Neural progenitor cell (in vitro differentiated cells): ENCODE measurements at places on chromosomes 5 and 9. TPM values are rescaled to one million over a fixed set of nuclear protein-coding genes. Genes with fewer than 3 reads are reported as not detected.
A peak's percentile ranks its signal among the peaks of the same experiment; 100 is the strongest.

The NOP16 gene
- 10.3 and 14.5 TPM in 2 replicates for total RNA-seq

- no peak overlapping the region for H3K4me3 ChIP-seq
- no peak for DNase-seq
- H3K36me3 ChIP-seq = no peaks in the 10 kb centered on the region
- peaks cover 20% of the 10 kb centered on the region for H3K4me1 ChIP-seq
Observed at GRCh38 chr9:138071292-138071691, 193.7 kb downstream of the CACNA1B start.

The LURAP1L gene
- 0.75 and 0.77 TPM in 2 replicates for total RNA-seq

The CDH6 gene
- 17.9 and 18.0 TPM in 2 replicates for total RNA-seq

GRCh38 chr5:152595405-152595804, 190.3 kb upstream of the NMUR2 start:
- H3K27me3 ChIP-seq = no peaks in the 10 kb centered on the region
- H3K36me3 ChIP-seq = no peaks in the 10 kb centered on the region
- peaks cover 29% of the 10 kb centered on the region for H3K4me1 ChIP-seq
- H3K27ac ChIP-seq = peak overlapping the region; percentile 87
- peak; percentile 56 for DNase-seq

- H3K36me3 ChIP-seq = no peaks in the 10 kb centered on the region
- peak; percentile 26 for DNase-seq
- peaks cover 9% of the 10 kb centered on the region for H3K4me1 ChIP-seq
- no peak overlapping the region for H3K27ac ChIP-seq
Observed at GRCh38 chr9:131635285-131635684, 90.0 kb downstream of the PRRT1B start.

GRCh38 chr9:105678163-105678562, 15.9 kb downstream of the TAL2 start:
- H3K36me3 ChIP-seq = no peaks in the 10 kb centered on the region
- H3K27me3 ChIP-seq = peaks cover 80% of the 10 kb centered on the region
- no peak for DNase-seq
- peaks cover 41% of the 10 kb centered on the region for H3K4me1 ChIP-seq

The CYLC2 gene
- total RNA-seq = not detected in 2 replicates

DNA sequence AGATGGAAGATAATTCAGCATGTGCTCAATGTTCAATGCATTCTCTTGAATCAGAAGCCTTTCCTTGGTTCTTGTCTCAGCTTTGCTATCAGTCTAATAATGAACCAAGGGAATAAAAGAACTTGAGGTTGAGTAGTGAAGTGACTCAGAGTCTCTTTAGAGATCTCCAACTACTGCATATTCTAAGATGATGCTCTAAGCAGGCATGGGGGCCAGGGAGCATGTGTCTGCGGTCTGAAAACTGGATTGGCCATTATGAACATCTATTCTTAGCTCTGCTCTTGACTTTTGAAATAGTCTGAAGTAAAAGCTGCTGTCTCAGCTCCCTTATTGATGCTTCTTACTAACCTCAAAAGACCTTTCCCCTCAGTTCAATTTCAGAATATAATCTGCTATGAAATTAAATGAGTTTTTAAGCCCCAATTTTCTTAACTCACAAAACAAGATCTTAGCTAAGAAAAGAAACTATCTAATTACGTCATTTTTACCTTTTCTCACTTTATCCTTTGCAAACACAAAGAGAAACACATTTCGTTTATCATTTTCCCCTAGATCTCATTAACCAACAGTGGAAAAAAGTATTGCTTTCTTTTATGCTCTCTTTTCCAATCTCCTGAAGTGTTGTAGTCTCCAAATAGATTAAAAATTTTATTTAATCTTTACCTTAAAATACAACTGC, 44.8 kb downstream of the PLCXD3 start:
- no peaks in the 10 kb centered on the region for H3K4me1 ChIP-seq
- DNase-seq = no peak
- H3K27me3 ChIP-seq = no peaks in the 10 kb centered on the region
- no peak overlapping the region for H3K27ac ChIP-seq

GRCh38 chr5:55610542-55610941, 75.8 kb upstream of the PLPP1 start:
- no peak overlapping the region for H3K4me3 ChIP-seq

The ZDHHC11 gene
- 0.92 and 9.5 TPM in 2 replicates for total RNA-seq

GRCh38 chr5:132023258-132024116, 12.0 kb upstream of the ACSL6 start:
- no peaks in the 10 kb centered on the region for H3K27me3 ChIP-seq
- H3K36me3 ChIP-seq = no peaks in the 10 kb centered on the region
- H3K4me3 ChIP-seq = no peak overlapping the region
- no peak overlapping the region for H3K27ac ChIP-seq
- no peaks in the 10 kb centered on the region for H3K4me1 ChIP-seq
- DNase-seq = no peak

The OR13C8 gene
- not detected in 2 replicates for total RNA-seq

GRCh38 chr5:178107756-178108310, 5.5 kb upstream of the N4BP3 start:
- H3K27me3 ChIP-seq = peaks cover 10% of the 10 kb centered on the region
- H3K27ac ChIP-seq = no peak overlapping the region
- H3K36me3 ChIP-seq = no peaks in the 10 kb centered on the region
- H3K4me3 ChIP-seq = no peak overlapping the region
- DNase-seq = peak; percentile 37
- H3K4me1 ChIP-seq = peaks cover 8% of the 10 kb centered on the region

The PCDHB5 gene
- total RNA-seq = 11.9 and 15.2 TPM in 2 replicates

DNA sequence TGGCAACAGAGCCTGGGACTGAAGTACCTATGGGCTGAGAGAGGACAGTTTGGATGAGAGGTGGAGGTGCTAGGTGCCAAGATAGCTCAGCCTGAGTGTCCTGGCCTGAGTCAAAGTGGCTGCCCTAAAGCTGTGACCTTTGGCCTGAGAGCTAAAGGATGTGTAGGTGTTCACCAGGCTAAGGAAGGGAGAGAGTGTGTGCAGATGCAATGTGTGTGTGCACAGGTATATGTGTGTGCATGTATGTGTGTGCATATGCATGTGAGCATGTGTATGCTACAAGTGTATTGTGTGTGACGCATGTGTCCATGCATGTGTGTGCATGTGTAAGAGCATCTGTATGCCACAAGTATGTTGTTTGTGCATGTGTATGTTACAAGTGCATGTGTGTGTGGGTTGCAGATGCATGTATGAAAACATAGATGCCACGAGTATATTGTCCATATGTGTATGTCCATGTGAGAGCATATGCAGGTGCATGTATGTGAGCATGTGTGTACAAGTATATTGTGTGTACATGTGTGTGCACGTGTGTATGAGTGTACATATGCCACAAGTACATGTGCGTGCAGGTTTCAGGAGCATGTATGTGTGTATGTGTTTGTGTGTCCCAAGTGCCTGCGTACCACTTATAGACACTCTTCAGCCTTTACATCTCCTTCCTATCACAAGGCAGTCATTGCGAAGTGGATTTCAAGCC, 102.6 kb downstream of the SH3TC2 start:
- peaks cover 5% of the 10 kb centered on the region for H3K4me1 ChIP-seq
- no peaks in the 10 kb centered on the region for H3K27me3 ChIP-seq
- no peaks in the 10 kb centered on the region for H3K36me3 ChIP-seq
- H3K4me3 ChIP-seq = no peak overlapping the region
- DNase-seq = no peak

DNA sequence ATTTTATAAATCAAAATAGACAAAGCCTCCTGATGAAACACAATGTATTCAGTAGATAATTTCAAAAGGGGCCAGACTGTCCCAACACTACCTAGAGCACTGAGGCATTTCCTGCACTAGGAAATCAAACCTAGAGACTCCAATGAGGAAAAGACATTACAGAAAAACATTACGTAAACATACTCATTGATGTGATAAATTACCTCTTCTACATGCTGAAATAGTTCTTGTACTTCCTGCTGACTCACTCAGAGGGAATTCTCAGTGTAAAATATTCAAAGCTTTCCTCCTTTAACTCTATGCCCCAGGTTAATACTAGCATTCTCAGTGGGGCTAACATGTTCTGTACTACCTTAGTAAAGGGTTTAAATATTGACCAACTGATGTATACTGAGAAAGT, 178.0 kb downstream of the ESM1 start:
- H3K36me3 ChIP-seq = no peaks in the 10 kb centered on the region
- no peak overlapping the region for H3K27ac ChIP-seq
- peaks cover 7% of the 10 kb centered on the region for H3K4me1 ChIP-seq
- no peaks in the 10 kb centered on the region for H3K27me3 ChIP-seq

- no peak overlapping the region for H3K4me3 ChIP-seq
- peak; percentile 1 for DNase-seq
- H3K27me3 ChIP-seq = peaks cover 9% of the 10 kb centered on the region
- H3K27ac ChIP-seq = no peak overlapping the region
- H3K4me1 ChIP-seq = peaks cover 35% of the 10 kb centered on the region
Observed at GRCh38 chr9:136088939-136089696, 6.0 kb downstream of the NACC2 start.

DNA sequence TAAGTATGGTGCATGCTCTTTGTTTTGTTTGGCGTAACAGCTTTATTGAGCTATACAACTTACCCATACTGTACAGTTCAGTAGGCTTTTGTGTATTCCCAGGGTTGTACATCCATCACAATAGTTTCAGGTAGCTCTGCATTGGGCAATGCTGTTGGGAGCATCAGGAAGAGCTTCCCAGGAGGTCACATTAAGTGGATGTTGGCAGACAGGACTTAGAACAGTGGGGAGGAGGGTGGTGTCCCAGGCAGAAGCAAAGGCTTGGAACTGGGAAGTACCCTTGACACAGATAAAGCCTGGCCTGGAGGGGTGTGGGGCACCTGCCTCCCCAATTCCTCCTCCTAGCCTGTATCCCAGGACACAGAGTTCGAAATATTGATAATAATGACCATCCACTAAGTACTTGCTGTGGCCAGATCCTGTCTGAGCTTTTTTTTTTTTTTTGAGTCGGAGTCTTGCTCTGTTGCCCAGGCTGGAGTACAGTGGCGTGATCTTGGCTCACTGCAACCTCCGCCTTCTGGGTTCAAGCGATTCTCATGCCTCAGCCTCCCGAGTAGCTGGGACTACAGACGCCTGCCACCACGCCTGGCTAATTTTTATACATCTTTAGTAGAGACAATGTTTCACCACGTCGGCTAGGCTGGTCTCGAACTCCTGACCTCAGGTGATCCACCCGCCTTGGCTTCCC, 1.3 kb downstream of the BBLN start:
- DNase-seq = no peak
- H3K27ac ChIP-seq = no peak overlapping the region
- no peaks in the 10 kb centered on the region for H3K36me3 ChIP-seq
- H3K27me3 ChIP-seq = no peaks in the 10 kb centered on the region
- peak overlapping the region; percentile 67 for H3K4me3 ChIP-seq

GRCh38 chr5:61097465-61097864, 64.8 kb downstream of the SMIM15 start:
- no peak overlapping the region for H3K4me3 ChIP-seq
- no peak for DNase-seq
- H3K27ac ChIP-seq = no peak overlapping the region
- no peaks in the 10 kb centered on the region for H3K27me3 ChIP-seq
- no peaks in the 10 kb centered on the region for H3K36me3 ChIP-seq
- H3K4me1 ChIP-seq = no peaks in the 10 kb centered on the region

DNA sequence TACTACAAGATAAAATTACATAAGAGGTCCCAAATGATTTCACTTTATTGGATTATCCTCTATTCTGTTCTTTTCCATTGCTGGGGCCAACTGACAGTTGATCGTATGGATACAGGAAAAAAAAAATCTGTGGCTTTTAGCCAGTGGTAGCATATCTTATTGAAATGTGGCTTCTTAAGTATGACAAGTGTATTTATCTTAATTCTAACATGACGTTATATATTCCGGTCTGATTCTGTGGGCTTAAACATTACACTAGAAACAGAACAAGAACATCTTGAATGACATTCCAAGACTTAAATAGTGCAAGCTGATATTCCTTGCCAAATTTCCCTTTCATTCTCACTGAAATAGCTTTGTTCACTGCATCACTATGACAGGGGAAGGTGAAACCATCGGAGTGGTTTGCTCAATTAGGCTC, 117.9 kb downstream of the INSYN2B start:
- H3K27me3 ChIP-seq = no peaks in the 10 kb centered on the region
- no peak for DNase-seq
- no peak overlapping the region for H3K27ac ChIP-seq
- H3K4me3 ChIP-seq = no peak overlapping the region
- no peaks in the 10 kb centered on the region for H3K4me1 ChIP-seq
- no peaks in the 10 kb centered on the region for H3K36me3 ChIP-seq

DNA sequence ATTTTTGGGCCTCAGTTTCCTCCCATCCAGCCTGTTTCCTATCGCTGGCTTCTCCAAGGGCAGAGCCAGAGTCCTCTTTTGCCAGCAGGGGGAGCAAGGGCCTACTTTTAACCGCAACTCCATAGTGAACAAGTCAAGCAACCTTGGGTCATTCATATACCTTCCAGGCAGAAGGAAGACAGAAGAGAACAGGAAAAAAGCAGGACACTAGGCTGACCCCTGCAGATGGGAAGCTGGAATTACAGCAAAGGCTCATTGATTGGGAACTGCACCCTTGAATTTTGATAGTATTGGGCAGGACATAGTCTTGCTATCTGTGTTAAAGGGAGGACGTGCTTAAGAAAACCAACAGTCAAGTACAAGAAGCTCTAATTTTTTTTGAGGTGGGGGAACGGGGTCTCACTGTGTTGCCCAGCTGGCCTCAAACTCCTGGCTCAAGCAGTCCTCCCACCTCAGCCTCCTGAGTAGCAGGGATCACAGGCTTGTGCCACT, 30.1 kb downstream of the QRFP start:
- H3K4me3 ChIP-seq = no peak overlapping the region
- peaks cover 6% of the 10 kb centered on the region for H3K4me1 ChIP-seq
- H3K27ac ChIP-seq = no peak overlapping the region
- H3K27me3 ChIP-seq = no peaks in the 10 kb centered on the region
- DNase-seq = peak; percentile 92

The CATSPER3 gene
- 0.19 TPM in 1 of 2 replicates, not detected in the other for total RNA-seq

- H3K27ac ChIP-seq = no peak overlapping the region
- no peaks in the 10 kb centered on the region for H3K36me3 ChIP-seq
- no peak for DNase-seq
- H3K27me3 ChIP-seq = no peaks in the 10 kb centered on the region
- H3K4me1 ChIP-seq = peaks cover 7% of the 10 kb centered on the region
Observed at GRCh38 chr9:95098391-95098921, 219.1 kb downstream of the FANCC start.

GRCh38 chr9:128151309-128152132, 2.3 kb downstream of the LCN2 start:
- H3K36me3 ChIP-seq = no peaks in the 10 kb centered on the region
- no peak for DNase-seq
- no peak overlapping the region for H3K27ac ChIP-seq
- no peaks in the 10 kb centered on the region for H3K27me3 ChIP-seq
- H3K4me3 ChIP-seq = no peak overlapping the region
- H3K4me1 ChIP-seq = no peaks in the 10 kb centered on the region

The SLC6A3 gene
- 0.19 and 0.32 TPM in 2 replicates for total RNA-seq
